ENCODE measurements at places on chromosomes 7 and 10.

DNA sequence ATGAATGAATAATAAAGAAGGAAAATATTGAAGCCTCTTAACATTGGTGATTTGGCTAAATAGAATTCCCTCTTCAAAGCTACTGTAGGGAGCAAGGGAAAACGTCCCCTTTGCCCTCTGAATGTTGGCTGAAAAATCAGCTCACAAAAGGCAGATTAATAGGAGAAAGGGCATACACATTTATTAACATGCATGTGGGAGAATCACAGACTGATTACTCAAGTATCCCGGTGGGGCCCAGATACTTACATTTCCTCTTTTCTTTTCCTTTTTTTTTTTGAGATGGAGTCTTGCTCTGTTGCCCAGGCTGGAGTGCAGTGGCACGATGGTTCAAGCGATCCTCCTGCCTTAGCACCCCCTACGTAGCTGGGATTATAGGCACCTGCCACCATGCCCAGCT, 68.5 kb downstream of the HK1 start:
- DNase-seq = no peak

DNA sequence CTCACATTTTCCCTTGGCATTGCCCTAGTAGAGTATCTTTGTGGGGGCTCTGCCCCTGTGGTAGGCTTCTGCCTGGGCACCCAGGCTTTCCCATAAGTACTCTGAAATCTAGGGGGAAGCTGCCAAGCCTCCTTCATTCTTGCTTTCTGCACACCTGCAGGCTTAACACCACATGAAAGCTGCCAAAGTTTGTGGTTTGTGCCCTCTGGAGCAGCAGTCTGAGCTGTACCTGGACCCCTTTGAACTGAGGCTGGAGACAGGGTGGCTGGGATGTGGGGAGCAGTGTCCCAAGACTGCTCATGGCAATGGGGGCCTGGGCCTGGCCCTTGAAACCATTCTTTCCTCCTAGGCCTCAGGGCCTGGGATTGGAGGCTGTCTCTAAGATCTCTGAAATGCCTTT, 35.0 kb upstream of the TMEM273 start:
- no peak for DNase-seq

DNA sequence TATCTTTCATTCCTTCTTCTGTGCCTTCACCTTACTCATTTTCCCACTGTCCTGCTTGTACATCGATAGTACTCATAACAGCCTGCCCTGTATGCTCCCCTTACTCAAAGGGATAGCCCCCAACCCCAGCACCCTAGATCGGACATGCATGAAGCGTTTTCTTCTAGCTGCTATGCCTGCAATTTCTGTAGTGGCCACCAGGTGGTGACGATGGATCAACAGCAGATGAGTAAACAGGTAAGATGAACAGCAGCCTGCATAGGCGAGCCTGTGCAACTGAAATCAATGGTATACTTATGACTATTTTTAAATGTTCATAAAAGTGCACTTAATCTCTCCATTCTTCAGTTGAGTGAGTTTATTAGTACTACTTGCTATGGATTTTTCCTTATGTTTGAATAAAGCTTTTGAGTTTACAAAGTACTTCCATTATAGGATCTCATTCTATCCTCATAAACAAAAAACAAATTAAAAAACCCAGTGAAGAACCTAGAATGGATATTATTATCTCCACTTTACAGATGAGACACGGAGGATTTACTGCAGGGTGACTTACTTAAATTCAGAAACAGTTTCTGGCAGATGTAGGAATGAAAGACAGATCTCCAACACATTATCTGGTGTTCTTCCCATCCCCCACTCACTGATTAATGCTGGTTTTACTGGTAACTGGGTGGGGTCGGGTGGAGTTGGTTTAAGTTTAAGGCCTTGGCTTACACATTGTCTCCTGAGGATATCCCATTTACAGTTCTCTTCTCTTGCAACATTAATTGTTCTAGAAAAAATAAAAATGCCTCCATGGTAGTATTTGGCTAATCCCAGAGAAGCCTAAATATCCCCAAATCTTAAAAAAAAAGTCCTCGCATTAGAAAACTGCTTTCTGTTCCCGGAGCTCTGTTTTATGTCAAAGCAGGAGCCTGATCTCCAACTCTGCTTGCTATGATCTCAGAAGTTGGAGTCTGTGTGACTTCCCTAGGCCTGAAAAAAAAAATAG, 222.1 kb downstream of the GLI3 start:
- DNase-seq = peak; percentile 41

DNA sequence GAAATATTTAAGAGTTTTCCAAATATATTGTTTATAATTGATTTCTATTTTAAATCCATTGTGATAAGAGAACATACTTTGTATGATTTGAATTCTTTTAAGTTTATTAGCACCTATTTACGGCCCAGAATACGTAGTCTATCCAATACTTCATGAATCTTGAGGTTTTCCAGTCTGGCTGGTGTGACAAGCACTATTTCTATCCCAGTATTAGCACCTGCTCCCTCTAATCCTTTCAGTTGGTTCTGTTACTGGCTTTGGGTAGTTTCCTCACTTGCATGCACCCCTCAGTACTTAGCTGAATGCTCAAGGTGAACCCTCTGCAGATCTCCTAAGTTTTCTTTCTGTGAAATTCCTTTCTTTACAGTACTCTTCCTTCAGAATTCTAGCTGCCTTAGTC, 166.8 kb downstream of the C1GALT1 start:
- no peak for DNase-seq

- no peak for DNase-seq
Measured at GRCh38 chr7:98647326-98647725, 30.2 kb downstream of the NPTX2 start.

DNA sequence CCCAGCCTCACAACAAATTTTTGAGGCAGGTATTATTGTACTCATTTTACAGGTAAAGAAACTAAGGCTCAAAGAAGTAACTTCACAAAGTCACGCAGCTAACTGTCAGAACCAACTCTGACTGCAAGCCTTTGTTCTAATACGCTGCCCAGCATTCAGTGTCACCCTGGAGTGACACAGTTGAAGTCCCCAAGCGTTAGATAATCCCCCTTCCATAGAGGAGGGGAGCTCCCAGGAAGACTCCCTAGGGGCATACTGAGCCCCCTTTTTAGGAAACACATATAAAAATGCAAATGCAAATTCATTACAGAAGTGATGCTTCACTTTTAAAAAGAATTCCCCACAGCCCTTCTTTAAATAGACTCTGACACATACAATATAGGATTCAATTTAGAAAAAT, 101.0 kb upstream of the MACROH2A2 start:
- DNase-seq = no peak

DNA sequence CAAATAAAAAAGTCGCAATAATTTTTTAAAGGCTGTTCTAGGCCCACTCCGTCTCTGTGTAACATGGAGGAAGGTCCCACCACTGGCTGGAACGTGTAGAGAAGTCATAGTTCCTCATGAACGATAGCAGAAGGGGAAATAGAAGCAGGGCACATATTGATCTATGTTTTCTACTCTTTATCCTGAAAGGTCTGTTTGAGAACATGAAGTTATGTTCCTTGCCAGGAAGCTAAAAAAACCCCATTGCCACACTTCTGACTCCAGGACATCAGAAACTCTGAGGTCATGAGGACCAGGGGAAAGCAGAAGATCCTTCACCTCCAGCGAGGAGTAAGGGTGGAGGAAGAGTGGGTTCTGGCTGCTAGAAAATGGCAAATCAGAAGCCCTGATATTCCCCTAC, 10.8 kb downstream of the ANKRD22 start:
- DNase-seq = no peak

DNA sequence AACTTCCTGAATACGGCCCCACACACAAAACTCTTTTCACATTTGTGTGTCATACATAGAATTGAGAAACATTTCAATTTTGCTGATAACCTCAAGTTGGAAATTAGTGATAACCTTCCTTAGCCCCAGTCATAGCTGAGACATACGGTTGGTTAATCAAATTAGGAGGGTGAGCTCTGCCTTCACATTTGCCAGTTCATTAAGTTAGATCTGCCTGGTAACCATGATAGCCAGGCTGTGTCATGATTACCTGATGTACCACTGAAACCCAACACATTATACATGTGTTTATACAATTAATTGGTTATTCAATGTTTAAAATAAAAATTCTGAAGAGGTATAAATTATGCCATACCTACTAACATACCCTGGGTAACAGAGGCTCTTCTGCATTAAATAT, 60.8 kb upstream of the RAB11FIP2 start:
- no peak for DNase-seq

DNA sequence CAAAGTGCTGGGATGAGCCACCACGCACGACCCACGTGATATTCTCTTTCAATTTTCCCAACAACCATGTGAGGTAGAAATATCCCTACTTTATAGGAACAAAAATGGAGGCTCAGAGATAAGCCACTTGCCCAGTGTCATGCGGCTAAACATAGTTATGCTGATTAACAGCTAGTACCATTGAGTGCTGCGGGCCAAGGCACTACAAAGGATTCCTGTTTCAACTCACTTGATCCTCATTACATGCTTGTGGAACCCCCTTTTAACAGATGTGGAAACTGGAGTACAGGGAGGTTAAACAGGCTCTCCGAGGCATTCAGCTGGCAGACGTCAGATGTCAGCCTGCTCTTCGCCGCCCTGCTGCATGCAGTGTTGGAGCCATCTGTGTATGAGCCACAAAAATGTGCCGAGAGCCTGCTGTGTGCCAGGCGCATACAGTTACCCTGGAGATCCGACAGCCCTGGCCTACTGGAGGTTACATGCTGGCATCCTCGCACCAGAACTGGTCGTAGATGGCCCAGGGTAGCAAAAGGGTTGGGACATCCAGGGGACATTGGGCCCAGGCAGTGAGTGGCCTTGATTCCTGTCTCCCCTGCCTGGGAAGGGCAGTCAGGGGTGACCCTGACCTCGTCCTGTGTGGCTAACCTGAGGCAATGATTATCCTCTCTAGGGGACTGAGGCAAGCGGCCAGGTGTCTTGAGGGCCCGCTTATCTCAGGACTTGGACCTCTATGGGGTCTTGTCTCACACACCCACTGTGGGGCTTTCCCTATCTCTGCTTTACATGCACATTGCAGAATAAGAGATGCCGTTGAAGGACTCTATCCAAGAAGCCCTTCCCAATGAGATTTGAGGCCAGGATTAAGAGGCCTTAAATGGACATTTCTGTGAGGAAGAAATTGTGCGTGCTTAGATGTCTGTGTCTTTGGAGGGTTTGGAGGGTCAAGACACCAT, 18.5 kb upstream of the SRGN start:
- no peak for DNase-seq

- peak; percentile 59 for DNase-seq
Measured at GRCh38 chr7:43721193-43721806, 8.0 kb downstream of the COA1 start.

- DNase-seq = peak; percentile 9
Measured at GRCh38 chr10:15433850-15434537, 62.9 kb upstream of the FAM171A1 start.

DNA sequence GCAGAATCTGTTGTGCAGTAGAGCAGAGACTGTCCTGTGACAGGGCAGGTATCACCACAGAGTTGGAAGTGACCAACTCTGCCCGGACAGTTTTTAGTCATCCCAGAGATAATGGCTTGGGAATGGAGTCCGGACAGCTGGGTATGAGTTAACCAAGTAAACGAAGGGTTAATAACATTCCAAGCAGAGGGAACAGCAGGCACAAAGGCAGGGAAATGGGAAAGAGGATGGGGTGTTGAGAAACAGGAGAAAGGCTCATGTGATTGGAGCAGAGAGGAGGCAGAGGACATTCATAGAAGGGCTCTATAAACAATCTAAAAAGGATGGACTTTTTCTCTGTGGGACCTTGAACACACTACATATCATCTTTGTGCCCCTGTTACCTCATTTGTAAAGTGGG, 132.2 kb upstream of the YAE1 start:
- DNase-seq = no peak

- DNase-seq = no peak
Measured at GRCh38 chr10:46234431-46235060, 52.3 kb upstream of the ANTXRL start.

DNA sequence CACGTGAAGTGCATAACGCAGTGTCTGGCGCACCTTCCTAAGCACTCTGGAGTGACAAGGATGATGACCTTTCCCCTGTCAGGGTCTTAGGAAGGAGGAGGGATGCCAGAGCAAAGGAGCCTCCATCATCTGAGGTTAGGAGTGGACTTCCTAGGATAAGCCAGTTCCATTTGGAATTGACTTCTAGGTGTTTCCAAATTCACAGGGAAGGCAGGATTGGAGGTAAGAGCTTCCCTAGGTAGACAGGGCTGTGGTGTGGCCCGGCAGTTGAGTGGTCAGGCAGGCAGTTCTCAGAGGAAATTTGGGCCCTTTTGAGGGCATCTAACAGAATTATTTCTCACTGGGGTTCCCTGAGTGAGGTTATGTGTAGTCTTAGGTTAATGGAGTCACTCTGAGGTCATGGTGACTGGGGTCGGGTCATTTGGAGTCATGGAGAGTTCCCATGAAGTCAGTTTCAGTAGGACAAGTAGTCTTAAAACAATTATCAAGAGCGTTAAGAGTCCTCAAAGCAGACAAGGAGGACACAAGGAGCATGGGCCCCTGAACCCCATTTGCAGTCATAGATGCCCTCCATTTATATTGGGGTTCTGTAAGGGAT, 8.2 kb downstream of the PPIF start:
- no peak for DNase-seq

DNA sequence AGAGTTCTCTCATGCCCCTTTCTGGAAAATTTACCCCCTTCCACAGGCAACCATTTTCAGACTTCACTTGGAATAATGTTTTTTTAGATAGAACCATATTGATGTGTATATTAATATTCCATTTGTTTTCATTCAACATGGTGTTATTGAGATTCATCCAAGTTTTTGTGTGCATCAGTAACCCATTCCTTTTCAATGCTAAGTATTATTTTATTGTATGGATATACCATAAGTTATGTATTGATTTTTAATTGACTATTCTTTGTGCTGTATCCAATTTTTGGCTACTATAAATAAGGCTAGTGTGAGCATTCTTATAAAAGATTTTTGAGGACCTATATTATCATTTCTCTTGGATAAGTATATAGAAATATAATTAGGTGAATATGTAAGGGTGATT, 1025.7 kb downstream of the GRM8 start:
- no peak for DNase-seq

GRCh38 chr10:84342584-84342983, 14.2 kb downstream of the CCSER2 start:
- DNase-seq = no peak

- no peak for DNase-seq
Measured at GRCh38 chr10:14328881-14329672, 1.6 kb downstream of the FRMD4A start.

- no peak for DNase-seq
Measured at GRCh38 chr7:148570510-148570909, 20.1 kb upstream of the C7orf33 start.

- DNase-seq = no peak
Measured at GRCh38 chr7:48041653-48041970, 6.3 kb downstream of the C7orf57 start.

All from NCI-H1417 (cell line).